ENCODE measurements at places on chromosomes 13 and 19.

- DNase-seq = no peak
Measured at GRCh38 chr19:1483979-1484428, 5.0 kb upstream of the C19orf25 start.

GRCh38 chr13:21639561-21639960, 31.3 kb upstream of the FGF9 start:
- no peak for DNase-seq

- no peak for DNase-seq
Measured at GRCh38 chr13:57286511-57287098, 119.6 kb downstream of the PRR20E start.

- no peak for DNase-seq
Measured at GRCh38 chr19:50501186-50501567, 9.8 kb downstream of the JOSD2 start.

DNA sequence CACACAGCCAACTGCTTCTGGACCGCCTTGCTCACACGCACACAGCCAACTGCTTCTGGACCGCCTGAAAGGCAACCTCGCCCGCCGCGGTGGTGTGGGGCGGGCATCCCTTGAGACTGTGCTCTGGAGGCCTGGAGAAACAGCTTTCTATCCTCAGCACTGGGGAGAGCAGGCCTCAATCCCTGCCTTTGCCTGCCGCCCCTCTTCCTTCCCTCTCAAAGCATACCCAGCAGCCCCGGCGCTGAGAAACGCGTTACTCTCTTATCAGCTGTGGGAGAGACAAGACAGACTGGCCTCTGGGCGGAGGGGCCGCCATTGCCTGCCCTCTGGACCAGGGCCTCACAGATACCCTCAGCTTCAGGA, 2.9 kb downstream of the LIPE start:
- no peak for DNase-seq
